ENCODE measurements at places on chromosomes 2 and 18.

DNA sequence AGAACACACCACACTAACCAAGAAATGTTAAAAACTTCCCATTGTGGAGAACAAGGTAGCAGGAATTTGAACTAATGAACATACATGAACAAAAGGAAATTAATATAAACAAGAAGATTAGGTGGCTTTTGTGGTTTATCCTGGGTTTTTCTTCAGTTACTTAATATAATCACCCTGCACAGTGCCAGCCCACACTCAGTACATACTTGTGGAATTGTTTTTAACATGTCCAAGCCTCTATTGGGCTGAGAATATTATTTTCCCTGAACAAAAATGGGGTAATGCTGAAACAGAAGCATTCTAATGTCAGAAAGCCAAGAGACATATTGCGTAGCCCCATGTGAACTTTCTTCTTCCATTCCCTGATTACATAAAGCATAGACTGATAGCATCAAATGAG lies 202.8 kb downstream of the DNER start:
- DNase-seq = no peak

DNA sequence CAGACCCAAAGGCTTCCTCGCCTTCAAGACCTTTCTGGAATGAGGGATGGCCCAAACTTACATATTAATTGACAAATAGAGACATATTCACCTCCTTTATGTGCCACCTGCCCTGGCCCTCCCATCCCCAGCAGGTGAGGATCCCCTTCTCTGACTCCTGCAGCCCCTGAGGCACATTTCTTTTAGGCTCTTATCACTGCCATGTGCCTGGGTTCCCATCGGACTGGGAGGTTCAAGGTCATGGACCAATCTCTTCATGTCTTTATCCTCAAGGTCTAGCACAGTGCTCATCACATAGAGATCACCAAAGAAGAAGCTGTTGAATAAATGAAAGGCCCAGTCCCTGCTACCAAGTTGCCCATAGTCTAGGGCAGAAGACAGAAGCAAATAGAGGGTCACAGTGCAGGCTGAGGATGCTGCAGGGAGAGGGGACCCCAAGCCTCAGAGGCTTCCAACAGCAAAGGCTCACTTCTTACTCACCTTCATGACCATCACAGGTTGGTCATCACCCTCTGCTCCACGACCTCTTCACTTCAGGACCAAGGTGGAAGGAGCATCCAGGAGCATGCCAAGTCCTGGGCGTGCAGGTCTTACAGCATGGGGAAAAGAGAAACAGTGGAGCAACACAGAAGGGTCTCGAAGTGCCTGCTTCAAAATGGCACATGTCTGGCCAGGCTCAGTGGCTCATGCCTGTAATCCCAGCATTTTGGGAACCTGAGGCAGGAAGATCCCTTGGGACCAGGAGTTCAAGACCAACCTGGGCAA lies 193.9 kb downstream of the SMAD2 start:
- DNase-seq = no peak

- DNase-seq = no peak
These were observed 262.1 kb downstream of the GALNT13 start for GRCh38 chr2:154133823-154134222.

DNA sequence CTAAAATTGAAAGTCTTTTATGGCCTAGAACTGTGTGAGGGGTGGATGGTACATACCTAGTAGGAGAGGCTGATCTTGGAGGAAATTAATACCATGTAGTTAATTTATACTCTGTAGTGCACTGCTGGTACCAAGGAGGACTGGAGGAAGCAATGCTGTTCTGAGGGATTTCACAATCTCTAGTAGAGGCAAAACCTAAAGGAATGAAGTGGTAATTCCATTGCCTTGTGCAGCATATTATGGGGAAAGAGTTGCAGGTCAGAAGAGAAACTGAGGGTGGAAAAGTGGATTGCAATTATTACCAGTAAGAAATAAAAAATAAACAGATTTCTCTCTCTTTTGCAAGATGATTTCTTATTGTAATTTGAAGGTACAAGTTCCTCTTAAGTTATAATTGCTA lies 2.2 kb downstream of the ABI2 start:
- DNase-seq = no peak

Measured in ACHN (cell line).